Karpas-422 (cell line): ENCODE measurements at places on chromosomes 3 and 15.
A peak's percentile ranks its signal among the peaks of the same experiment; 100 is the strongest.

GRCh38 chr3:99633887-99634558 lies 4.4 kb upstream of the COL8A1 start:
- H3K27me3 ChIP-seq: no peaks in the 10 kb centered on the region
- H3K36me3 ChIP-seq: no peaks in the 10 kb centered on the region
- no peak overlapping the region for H3K27ac ChIP-seq
- DNase-seq: no peak
- no peak overlapping the region for H3K4me3 ChIP-seq

DNA sequence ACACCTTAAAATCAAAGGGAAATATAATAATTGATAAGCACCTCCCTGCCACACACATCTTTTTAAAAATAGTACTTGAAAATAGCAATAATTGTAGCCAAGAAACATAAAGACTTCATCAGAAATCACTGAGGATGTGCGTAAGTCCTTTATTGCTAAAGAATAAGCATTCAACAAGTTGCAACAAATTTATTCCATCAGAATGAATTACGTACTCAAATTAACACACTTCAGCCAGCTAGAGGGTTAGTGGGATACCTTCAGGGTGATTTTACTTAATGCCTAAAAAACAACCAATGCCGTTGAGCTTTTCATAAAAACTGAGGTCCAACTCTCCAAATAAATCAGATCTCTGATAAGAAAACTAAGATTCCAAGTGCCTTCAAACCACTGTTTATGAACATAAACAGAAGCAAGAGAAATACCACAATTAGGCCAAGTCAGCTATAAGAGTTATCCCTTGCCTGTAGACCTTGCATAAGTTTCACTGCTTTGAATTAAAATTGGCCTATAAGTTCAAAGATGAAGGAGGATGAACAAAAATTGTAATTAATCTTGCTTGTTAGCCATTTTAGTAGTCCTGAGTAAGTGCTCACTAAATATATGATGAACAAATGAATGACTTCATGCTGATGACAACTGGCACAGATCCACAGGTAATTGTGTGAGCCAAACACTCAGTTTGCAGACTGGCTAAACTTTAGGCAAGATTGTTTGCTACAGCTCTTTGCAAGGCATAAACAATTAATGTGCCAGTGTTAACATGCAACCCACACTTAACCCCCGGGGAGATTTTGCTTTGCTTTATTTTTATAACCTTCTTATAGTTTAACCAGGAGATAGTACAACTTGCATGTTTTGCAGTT lies 375.1 kb upstream of the THBS1 start:
- no peaks in the 10 kb centered on the region for H3K36me3 ChIP-seq
- no peaks in the 10 kb centered on the region for H3K4me1 ChIP-seq
- DNase-seq: no peak
- H3K27ac ChIP-seq: no peak overlapping the region

DNA sequence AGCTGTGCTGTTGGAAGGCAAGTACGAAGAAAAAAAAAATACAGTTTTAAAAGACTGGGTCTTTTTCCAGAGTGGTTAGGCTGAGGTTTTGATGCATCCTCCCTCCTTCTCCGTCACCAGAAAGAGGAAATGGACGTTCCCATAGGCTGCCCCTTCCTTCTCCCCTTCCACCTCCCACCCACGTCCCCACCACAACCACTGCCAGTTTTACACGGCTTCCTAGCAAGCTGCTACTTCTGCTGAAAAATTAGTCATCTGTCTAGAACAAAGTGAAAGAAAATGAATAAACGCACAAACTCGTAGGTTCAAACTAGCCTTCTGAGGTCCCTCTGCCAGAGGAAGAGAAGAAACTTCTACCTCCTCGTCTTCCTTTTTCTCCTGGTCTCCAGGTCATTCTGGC lies 71.6 kb upstream of the RPL35A start:
- H3K27ac ChIP-seq: no peak overlapping the region
- H3K4me3 ChIP-seq: no peak overlapping the region
- H3K36me3 ChIP-seq: peaks cover 65% of the 10 kb centered on the region
- no peak for DNase-seq
- H3K27me3 ChIP-seq: no peaks in the 10 kb centered on the region

GRCh38 chr3:182979103-182979673 lies 1.1 kb downstream of the DCUN1D1 start:
- H3K4me3 ChIP-seq: peak overlapping the region; percentile 84
- DNase-seq: no peak
- no peaks in the 10 kb centered on the region for H3K27me3 ChIP-seq
- no peaks in the 10 kb centered on the region for H3K36me3 ChIP-seq
- peak overlapping the region; percentile 75 for H3K27ac ChIP-seq

DNA sequence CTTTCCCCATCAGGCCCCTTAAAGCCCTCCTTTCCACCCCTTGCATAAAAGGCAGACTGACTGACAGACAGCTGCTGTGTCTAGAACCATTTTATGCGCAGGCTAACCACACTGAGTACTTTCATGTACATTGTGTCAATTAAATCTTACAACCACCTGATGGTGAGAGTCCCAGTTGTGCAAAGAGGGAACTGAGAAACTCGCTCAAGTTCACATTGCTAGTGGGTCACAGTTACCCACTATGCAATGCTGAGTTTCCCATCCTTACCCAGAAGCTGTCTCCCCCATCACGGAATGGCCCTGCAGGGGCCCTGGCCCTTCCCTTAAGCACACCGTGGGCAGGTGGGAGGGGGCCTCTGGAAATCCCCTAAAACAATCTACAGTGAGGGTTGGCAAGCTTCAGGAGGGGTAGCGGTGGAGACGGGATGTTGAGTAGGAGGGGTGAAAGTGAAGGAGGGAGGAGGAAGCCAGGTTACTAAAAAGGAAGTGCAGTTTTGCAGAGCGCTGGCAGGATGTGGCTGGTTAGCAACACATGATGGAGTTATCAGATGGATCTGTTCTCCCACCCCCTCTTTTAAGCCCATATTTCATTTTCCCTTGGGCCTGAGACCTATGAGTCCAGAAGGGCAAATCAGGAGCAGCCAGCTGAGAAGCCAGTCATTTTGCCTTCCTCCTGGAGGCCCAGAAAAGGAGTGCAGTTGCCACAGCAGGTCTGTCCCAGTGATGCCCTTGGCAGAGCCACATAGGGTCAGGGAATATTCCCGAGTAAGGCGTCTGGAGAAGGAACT lies 30.0 kb downstream of the STARD5 start:
- H3K27me3 ChIP-seq: no peaks in the 10 kb centered on the region
- DNase-seq: peak; percentile 58
- H3K36me3 ChIP-seq: no peaks in the 10 kb centered on the region
- H3K27ac ChIP-seq: peak overlapping the region; percentile 7; the same call in 1 of the 2 replicates
- H3K4me3 ChIP-seq: no peak overlapping the region; the same call in 1 of the 2 replicates
- peaks cover 27% of the 10 kb centered on the region for H3K4me1 ChIP-seq
